Activated naive CD8-positive, alpha-beta T cell treated with anti-CD3 and anti-CD28 coated beads, Interleukin-2, amount 10 ng/mL, durations not matched to agents 7 days and 5 days (primary cell): ENCODE measurements at places on chromosomes 11 and 22.

DNA sequence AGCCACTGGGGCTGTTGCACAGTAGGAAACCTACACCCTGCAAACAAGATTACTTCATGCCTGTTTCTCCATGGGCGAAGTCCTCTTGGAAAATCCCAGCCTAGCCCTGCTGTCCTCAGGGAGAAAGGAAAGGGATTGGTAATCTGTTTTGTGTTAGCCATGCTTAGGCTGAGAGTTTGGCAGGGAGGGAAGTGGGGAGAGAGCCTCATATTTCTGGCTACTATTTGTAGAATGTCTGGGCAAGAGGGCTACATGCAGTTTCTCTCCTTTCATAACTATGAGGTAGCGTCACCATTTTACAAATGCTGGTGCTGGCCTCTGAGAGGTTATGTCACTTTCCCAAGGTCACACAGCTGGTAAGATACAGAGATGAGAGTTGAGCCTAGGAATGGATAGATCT, 737 bp upstream of the MFRP start:
- peaks cover 6% of the 10 kb centered on the region for H3K4me1 ChIP-seq
- DNase-seq: no peak
- no peak overlapping the region for H3K27ac ChIP-seq
- H3K36me3 ChIP-seq: no peaks in the 10 kb centered on the region
- no peak overlapping the region for H3K4me3 ChIP-seq

GRCh38 chr11:3111919-3112690, 53.0 kb downstream of the OSBPL5 start:
- peaks cover 16% of the 10 kb centered on the region for H3K36me3 ChIP-seq
- no peak overlapping the region for H3K4me3 ChIP-seq
- DNase-seq: no peak
- H3K27me3 ChIP-seq: no peaks in the 10 kb centered on the region
- no peak overlapping the region for H3K27ac ChIP-seq

GRCh38 chr11:18408558-18409291, 3.4 kb upstream of the LDHC start:
- DNase-seq: no peak
- H3K27ac ChIP-seq: no peak overlapping the region
- no peaks in the 10 kb centered on the region for H3K27me3 ChIP-seq

- peaks cover 12% of the 10 kb centered on the region for H3K4me1 ChIP-seq
- H3K27ac ChIP-seq: no peak overlapping the region
- H3K4me3 ChIP-seq: no peak overlapping the region
- H3K27me3 ChIP-seq: peaks cover 2% of the 10 kb centered on the region
- DNase-seq: no peak
Measured at GRCh38 chr11:104995001-104995408, 26.6 kb upstream of the CASP4 start.

GRCh38 chr11:34721646-34722045, 100.8 kb downstream of the EHF start:
- H3K27me3 ChIP-seq: peaks cover 11% of the 10 kb centered on the region
- no peak overlapping the region for H3K27ac ChIP-seq
- H3K36me3 ChIP-seq: no peaks in the 10 kb centered on the region
- no peak for DNase-seq

DNA sequence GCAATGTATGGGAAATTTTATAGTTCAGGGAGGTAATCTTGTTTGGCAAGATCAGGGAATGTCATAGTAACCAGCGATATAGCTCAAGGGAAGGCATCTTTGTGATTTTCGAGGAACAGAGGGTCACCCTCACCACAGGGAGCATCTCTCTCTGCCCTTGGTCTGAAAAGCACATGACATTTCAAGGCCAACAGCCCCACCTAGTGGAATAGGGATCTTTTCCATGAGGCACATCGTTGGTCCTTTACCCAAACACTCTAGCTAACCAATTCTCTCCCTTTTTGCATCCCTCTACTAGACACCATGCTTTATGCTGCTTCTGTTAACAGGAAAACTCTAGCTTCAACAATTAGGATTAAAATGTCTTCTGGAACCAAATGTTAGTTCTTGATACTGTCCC, 179.0 kb downstream of the GRM5 start:
- no peaks in the 10 kb centered on the region for H3K27me3 ChIP-seq
- no peaks in the 10 kb centered on the region for H3K4me1 ChIP-seq
- H3K4me3 ChIP-seq: no peak overlapping the region
- H3K27ac ChIP-seq: no peak overlapping the region
- DNase-seq: no peak
- H3K36me3 ChIP-seq: peaks cover 6% of the 10 kb centered on the region

DNA sequence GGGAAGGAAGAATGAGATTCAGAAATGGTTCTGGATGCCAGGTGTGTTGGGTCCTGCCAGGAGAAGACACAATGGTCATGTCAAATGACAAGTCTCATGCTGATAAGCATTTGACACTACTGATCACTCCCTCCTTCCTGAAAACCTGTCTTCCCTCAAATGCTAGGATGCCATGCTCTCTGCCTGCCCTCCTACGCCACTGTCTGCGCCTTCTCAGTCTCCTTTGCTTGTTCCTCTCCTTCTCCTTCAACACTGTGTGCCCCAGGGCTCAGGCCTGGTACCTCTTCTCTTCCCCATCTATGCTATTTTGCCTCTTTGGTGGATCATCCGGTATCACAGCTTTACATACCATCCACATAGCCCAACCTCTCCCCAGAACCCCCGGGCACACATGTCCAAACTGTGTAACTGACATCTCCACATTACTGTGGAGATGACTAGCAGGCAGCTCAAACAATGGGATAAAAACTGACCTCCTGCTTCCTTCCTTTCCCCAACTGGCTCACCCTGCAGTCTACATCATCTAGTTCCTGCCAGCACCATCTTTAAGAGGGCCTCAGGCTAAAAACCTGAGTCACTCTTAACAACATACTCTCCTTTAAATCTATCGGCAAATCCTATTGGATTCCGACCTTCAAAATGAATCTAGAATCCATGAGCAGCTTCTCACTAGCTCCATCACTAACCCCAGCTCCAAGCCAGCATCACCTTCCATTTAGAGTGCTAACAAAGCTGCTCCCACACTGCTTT, 8.2 kb downstream of the AP1B1 start:
- no peaks in the 10 kb centered on the region for H3K27me3 ChIP-seq
- H3K27ac ChIP-seq: no peak overlapping the region
- no peak overlapping the region for H3K4me3 ChIP-seq
- H3K36me3 ChIP-seq: peaks cover 18% of the 10 kb centered on the region
- H3K4me1 ChIP-seq: peaks cover 40% of the 10 kb centered on the region

DNA sequence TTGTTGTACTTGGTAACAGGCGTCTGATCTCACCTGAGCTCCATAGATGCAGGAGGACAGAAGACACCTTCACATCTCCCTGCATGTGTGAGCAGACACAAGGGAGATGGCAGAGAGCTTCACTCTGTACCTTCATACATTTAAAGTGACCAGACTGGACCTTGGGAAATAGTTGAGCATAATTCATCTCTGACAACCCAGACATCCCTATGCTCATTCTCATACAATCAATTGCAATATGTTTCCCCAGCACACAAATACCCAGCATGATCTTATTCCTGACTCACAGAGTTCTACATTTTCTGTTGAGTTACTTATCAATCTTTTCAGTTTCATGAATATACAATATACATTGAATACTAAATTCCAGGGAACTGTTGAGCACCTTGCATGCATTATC, 488.2 kb upstream of the API5 start:
- no peak overlapping the region for H3K27ac ChIP-seq
- no peak for DNase-seq
- H3K4me1 ChIP-seq: no peaks in the 10 kb centered on the region
- no peaks in the 10 kb centered on the region for H3K36me3 ChIP-seq

GRCh38 chr11:6667733-6668374, 12.2 kb upstream of the DCHS1 start:
- peaks cover 48% of the 10 kb centered on the region for H3K4me1 ChIP-seq
- H3K27me3 ChIP-seq: peaks cover 3% of the 10 kb centered on the region
- no peak overlapping the region for H3K4me3 ChIP-seq
- H3K36me3 ChIP-seq: peaks cover 6% of the 10 kb centered on the region
- peak overlapping the region; percentile 60 for H3K27ac ChIP-seq

DNA sequence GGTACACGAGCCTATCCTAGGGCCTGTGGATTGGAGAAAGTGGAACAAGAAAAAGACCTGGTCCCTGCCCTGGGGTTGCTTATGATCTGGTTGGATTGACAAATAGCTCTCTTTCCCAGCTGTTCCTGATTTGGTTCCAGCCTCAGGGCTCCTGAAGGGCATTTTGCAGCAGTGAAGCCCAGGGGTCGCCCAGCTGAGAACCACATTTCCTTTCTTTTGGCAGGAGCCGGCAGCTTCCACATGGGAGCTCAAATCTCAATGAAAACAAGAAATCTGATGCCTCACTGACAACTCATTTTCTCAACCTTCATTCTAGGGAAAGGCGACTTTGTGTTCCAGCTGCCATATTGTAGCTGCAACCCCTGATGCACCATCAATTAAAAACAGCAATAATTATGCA, 140.6 kb upstream of the CADM1 start:
- H3K36me3 ChIP-seq: no peaks in the 10 kb centered on the region
- no peaks in the 10 kb centered on the region for H3K27me3 ChIP-seq
- H3K27ac ChIP-seq: no peak overlapping the region

DNA sequence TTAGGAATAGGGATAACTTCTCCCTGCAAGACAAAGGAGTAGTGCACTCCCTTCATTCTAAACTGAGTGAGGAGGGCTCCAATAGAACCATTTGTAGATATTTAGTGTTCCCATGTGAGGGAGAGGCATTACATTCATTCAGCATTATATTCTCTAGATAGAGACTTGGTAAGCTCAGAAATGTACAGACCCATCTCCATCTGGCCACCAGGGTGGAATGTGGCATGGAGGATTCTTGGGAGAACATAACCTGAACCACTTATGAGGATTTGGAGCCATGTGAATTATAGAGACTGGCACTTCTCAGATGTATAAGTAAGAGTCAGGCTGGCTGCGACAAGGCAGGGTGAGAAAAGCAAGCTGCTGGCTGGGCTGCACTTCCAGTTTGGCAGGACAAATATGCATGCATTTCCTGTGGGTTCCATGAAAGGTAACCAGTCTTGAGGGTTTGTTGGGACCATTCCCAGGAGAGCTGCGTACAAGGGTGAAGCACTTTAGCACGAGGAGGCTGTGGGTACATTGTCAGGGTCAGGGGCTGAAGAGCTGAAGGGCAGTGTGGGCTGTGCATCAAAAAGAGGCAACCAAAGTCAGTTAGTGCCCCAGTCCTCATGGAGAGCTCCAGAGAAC, 9.2 kb downstream of the RRP8 start:
- no peak overlapping the region for H3K4me3 ChIP-seq
- no peak for DNase-seq
- H3K27me3 ChIP-seq: no peaks in the 10 kb centered on the region
- peaks cover 37% of the 10 kb centered on the region for H3K36me3 ChIP-seq
- peaks cover 18% of the 10 kb centered on the region for H3K4me1 ChIP-seq
- H3K27ac ChIP-seq: no peak overlapping the region

DNA sequence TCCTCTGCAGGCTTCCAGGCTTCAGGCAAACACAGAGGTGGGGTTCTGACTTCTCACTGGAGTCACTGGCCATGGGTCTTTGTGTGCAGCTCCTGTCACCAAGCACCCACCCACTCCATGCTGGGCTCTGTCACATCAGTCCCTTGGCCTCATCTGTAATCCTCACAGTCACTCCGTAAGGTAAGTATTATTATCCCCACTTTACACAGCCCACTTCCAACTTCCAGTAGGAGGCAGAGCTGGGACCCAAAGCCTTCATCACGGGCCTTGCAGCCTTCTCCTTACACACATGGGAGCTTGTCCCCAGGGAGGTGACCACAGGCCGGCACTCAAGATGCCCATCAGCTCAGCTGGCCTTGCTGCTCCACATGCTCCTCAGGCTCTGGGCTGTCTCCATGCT, 266.7 kb upstream of the B3GAT1 start:
- DNase-seq: no peak
- H3K4me1 ChIP-seq: no peaks in the 10 kb centered on the region
- peaks cover 3% of the 10 kb centered on the region for H3K27me3 ChIP-seq
- no peak overlapping the region for H3K4me3 ChIP-seq

- no peak overlapping the region for H3K27ac ChIP-seq
- H3K36me3 ChIP-seq: no peaks in the 10 kb centered on the region
- DNase-seq: no peak
Measured at GRCh38 chr22:21455334-21456089, 11.7 kb upstream of the TMEM191C start.

GRCh38 chr22:44363013-44363979, 50.5 kb upstream of the SHISAL1 start:
- no peaks in the 10 kb centered on the region for H3K4me1 ChIP-seq
- no peak overlapping the region for H3K27ac ChIP-seq
- H3K4me3 ChIP-seq: no peak overlapping the region
- no peaks in the 10 kb centered on the region for H3K36me3 ChIP-seq
- no peak for DNase-seq
- H3K27me3 ChIP-seq: no peaks in the 10 kb centered on the region

GRCh38 chr11:96167787-96168186, 175.2 kb downstream of the MAML2 start:
- H3K27me3 ChIP-seq: no peaks in the 10 kb centered on the region
- H3K36me3 ChIP-seq: peaks cover 20% of the 10 kb centered on the region
- H3K4me3 ChIP-seq: no peak overlapping the region

- no peak overlapping the region for H3K27ac ChIP-seq
- no peaks in the 10 kb centered on the region for H3K36me3 ChIP-seq
- H3K4me1 ChIP-seq: peaks cover 2% of the 10 kb centered on the region
- peaks cover 14% of the 10 kb centered on the region for H3K27me3 ChIP-seq
- H3K4me3 ChIP-seq: no peak overlapping the region
Measured at GRCh38 chr22:23533328-23533762, 46.7 kb downstream of the IGLL1 start.

- DNase-seq: no peak
- H3K4me3 ChIP-seq: no peak overlapping the region
- no peaks in the 10 kb centered on the region for H3K36me3 ChIP-seq
- H3K27ac ChIP-seq: no peak overlapping the region
Measured at GRCh38 chr11:98180921-98181320, 839.8 kb upstream of the CNTN5 start.

DNA sequence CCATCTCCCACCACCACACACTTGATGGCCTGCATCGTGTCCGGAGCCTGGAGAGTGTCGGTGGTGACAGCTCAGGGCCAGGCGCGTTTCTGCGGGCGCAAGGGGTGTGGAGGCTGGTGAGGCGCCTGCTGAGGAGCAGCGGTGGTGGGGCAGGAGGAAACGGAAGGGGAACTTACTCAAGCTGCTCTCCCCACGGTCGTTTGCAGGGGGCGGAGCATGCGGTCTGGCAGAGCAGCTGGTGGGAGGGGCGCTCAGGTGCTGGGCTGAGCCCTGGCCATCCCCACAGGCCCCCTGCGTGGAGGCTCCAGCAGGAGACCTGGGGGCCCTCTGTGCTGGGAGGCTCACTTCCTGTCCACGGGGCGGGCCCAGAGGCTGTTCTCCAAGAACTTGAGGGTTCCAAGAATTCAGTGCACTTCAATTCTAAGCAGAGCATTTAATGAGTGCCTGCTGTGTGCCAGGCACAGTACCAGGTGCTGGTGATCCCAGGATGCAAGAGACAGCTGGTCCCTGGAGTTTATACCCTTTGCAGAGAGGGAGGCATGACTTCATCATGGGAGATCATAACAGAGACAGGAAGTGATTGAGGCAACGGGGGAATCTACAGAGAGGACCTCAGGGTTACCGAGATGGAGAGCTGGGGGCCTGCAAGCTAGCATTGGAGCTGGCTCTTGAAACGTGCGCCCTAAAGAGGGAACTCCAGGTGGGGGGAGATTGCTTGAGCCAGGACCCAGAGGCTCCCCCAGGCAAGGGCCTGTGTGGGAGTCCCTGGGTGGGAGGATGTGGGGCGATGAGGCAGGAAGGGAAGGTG, at the start of gene RAC2:
Gene RAC2, minus strand, starts transcription at position 156 of the 808 bp plus-strand sequence. Its CDS starts 121 bp downstream, at position 35.
- DNase-seq: peak; percentile 91
- H3K4me1 ChIP-seq: peaks cover 33% of the 10 kb centered on the region
- H3K4me3 ChIP-seq: peak within 1 kb of the TSS; percentile 100
- peaks cover 40% of the 10 kb centered on the region for H3K36me3 ChIP-seq

GRCh38 chr11:17229481-17230152, 21.8 kb upstream of the PIK3C2A start:
- peak overlapping the region; percentile 67 for H3K4me3 ChIP-seq
- H3K4me1 ChIP-seq: peaks cover 12% of the 10 kb centered on the region
- no peaks in the 10 kb centered on the region for H3K36me3 ChIP-seq
- H3K27ac ChIP-seq: peak overlapping the region; percentile 74
- DNase-seq: no peak
